Activated CD8-positive, alpha-beta memory T cell treated with anti-CD3 and anti-CD28 coated beads, Interleukin-2, amount 10 ng/mL, durations not matched to agents 7 days and 5 days (primary cell): ENCODE measurements at places on chromosomes 7 and 10. TPM values are rescaled to one million over a fixed set of nuclear protein-coding genes. Genes with fewer than 3 reads are reported as not detected.
A peak's percentile ranks its signal among the peaks of the same experiment; 100 is the strongest.

DNA sequence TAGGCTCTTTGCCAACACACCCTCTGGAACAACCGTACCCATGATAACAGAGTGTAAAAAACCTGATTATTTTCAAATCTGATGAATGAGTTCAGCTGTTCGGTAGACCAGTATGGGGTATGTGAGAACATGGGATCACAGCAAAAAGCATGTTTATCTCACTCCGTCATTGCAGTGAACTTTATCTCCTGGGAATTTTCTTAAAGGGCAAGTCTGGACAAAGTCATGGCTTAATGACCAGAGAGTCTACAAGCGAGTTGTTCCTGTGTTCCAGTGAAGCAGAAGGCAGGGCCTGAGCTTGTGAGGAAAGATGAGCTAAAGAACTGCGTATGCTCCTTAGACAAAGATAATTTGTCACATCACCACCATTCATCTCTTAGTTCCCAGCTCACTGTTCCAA, 219.7 kb downstream of the TRIL start:
- DNase-seq, result no peak

DNA sequence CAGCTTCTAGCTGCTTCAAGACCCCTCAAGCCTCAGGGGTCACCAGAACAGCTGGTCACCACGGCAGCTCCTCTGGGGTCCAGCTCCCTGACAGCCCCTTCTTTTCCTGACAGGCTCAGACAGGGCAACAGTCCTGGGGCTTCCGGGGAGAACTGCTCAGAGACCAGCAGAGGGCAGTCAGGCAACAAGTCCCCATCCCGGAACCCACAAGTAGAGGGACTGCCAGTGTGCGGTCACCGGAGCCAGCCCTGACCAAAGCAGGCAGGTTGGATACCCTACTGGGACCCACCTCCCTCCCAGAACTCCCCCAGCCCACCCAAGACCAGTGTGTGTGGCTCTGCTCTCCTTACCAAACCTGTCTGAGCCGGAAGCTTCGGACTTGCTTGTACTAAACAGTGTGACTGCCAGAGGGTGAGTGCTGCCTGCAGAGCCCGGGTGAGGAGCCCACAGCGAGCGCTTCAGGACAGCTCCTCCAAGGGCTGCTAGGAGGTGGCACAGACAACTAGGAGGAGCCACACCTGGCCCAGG, 40.3 kb downstream of the YKT6 start:
- peak; percentile 75 for DNase-seq

DNA sequence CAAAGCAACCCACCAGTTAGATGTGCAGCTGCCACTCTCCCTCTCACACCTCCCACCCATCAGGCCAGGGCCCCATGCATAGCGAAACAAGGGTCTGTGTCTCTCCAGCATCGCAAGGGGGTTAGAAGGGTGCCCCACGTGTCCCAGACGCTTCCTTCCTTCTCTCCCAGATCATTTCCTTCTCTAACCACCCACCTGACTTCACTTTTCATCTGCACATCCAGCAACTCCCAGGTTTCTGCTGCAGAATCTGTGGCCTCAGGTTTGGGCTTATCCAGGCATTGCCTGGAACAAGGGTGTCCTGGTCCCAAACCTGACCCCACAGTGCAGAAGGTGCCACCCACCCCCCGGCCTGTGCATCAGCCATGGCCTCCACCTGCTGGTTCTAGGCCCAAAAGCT, 14.4 kb downstream of the PDIA4 start:
- no peak for DNase-seq

GRCh38 chr10:93707623-93708022, 5.2 kb upstream of the FRA10AC1 start:
- no peak for DNase-seq

The DKK1 gene
- total RNA-seq, result not detected

GRCh38 chr10:116636976-116637375, 16.2 kb downstream of the PNLIPRP2 start:
- no peak for DNase-seq

- peak; percentile 71 for DNase-seq
Measured at GRCh38 chr10:24706479-24707118, 17.1 kb downstream of the ARHGAP21 start.

GRCh38 chr10:13961097-13961496, 369.6 kb downstream of the FRMD4A start:
- DNase-seq, result no peak

- DNase-seq, result no peak
Measured at GRCh38 chr10:77160679-77161078, 476.9 kb downstream of the KCNMA1 start.

DNA sequence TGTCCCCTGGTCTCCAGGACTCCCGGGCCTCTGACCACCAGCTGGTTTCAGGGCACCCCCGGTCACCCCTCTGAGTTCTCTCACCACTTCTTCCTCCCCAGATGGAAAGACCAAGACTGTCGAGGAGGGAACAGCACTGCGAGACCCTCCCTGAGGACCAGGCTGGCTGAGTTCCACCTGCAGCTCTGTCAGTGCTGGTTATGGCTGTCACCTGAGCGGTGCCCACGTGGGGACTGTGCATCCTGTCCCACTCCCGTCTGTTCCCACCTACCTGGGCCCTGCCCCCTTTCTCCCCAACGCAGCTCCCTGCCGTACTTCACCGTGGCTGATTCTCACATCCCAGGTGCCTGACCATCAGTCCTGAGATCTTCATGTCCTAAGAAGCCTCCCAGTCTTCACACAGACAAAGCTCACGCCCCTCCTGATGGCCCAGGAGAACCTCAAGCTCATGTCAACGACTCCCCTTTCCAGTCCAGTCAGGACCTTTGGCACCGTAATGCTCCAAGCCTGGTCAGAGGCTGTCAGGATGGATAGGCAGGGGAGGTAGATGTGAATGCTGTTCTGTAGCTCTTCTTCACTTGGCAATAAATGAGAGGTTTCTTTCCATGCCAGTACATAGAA, 159.7 kb downstream of the USP6NL start:
- no peak for DNase-seq

DNA sequence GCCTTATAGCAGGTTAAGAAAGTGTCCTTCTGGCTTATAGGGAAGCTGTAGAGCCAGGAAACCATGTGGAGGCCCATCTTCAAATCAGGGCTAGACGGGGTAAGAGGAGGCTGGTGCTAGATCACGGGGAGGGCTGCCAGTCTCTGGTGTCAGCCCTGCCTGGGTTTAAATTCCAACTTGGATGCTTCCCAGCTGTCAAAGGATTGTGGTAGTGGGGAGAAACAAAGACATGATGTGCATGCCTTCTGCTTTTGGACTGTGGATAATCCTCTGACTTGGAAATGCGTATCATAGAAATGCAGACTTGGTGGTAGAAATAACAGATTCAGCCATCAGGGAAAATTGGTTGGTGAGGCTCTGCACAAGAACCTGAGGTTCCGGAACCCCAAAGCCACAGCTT, 325.6 kb downstream of the PHTF2 start:
- no peak for DNase-seq

GRCh38 chr7:140081774-140082425, 19.1 kb upstream of the PARP12 start:
- DNase-seq, result no peak

The KCND2 gene
- total RNA-seq, result not detected

GRCh38 chr7:130672146-130672545, 3.6 kb upstream of the COPG2 start:
- DNase-seq, result no peak

DNA sequence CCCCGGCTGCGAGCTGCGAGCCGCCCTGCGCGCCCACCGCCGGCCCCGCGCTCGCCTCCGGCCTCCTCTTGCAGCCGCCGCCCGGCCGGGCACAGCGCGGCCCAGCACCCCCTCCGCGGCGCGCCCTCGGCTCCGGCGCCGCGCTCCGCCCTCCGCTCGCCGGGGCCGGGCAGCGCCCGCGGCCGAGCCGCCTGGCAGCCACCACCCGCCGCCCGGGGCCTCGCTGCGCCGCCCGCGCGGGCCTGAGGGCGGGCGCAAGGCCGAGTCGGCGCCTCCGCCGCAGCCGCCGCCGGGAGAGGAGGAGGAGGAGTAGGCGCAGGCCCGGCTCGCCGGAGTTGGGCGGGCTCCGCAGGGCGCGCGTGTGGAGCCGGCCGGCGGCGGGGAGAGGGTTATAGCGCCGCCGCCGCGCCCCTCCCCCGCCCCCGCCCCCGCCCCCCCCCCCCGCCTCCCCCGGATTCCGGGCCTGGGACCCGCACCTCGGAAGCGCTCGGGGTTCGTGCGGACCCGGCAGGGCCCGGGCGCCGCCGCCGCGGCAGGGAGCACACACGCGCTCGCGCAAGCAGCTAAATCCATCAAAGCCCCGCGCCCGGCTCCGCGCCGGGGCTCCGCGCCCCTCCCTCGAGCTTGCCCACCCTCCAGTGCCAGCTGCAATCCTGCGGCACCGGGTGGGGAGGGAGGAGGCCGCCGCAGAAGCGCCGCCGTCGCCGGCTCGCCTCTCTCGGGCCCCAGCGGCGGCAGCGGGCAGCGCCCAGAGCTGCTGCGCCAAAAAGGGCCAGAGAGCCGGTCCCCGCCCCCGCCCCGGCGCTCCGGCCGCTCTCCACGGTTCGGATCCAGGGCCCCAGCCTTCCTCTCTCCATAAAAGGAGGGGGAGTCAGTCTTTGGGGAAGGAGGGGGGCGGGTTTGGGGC, at the start of gene PDGFA:
PDGFA (minus strand) TSS at position 363 of the 907 bp plus-strand sequence. CDS start 845 bp downstream, outside the sequence.
- no peak for DNase-seq

DNA sequence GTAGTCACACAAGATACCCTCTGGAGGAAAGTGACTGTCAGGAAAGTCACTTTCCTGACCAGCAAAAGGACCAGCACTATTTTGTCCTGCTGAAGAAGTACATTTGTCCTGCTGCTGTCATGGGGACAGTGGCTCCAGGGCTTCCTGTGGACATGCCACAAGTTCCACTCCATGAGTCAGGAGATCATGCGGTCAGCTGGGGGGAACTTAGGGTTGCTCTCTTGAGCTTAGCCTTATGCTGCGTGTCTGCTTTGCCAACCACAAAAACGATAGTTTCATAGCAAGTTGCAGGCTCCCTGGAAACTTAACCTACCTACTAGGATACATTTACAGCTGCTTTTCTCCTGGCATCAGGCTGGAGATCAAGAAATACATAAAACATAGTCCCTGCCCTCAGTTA, 19.8 kb upstream of the ALOX5 start:
- no peak for DNase-seq

DNA sequence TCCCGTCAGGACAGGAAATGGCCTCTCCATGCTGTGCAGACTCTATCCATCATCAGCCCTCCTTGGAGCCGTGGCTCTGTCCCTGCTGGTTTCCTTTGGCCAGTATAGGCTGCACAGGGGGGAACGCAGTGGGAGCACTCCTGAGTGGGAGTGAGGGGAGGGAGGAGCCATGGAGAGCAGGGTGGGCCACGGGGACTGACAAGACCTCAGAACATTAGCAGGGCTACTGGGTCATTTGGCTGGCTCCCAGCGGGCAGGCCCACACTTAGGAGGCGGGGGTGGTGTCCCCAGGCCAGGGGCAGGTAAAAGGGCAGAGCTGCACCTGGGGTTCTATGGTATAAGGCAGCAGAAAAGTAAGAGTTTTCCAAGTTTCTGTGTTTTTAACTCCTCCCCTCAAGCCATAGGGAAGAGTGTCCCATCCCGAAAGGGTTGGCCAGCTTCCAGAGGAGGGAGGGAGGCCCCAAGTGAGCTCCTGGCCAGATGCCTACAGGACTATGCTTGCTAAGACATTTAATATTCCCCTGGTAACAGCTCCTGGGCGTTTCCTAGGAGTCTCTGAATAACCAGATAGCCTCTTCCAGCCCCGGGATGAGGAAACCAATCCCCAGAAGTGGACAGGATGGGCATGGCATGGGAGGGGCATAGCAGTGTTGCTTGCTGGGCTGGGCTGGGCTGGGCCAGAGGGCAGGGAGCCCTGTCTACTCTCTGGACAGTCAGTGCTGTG, 5.5 kb upstream of the OPN4 start:
- DNase-seq, result no peak

GRCh38 chr10:98340261-98340939, 72.4 kb upstream of the LOXL4 start:
- DNase-seq, result no peak

- no peak for DNase-seq
Measured at GRCh38 chr10:68096913-68097516, 12.3 kb upstream of the MYPN start.

- DNase-seq, result no peak
Measured at GRCh38 chr7:124785994-124786393, 20.4 kb upstream of the GPR37 start.

DNA sequence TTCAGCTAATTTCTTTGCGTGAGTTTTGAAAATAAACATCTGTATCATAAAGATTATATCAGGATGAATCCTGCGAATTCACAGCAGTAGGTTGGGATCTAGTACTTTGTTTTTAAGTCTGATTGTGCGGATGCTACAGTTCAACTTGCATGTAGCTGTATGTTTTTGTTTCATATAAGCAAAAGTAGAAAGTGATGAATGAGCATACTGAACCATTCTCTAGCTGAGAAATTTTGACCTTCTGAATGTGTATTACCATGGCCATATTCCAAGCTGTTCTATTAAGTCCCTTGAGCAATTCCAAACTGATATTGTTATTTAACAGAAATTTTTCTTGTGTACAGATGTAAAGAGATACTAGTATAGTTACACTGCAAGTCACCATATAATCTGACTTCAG, 358.8 kb upstream of the MEOX2 start:
- no peak for DNase-seq

The FAM237B gene
- total RNA-seq, result not detected

DNA sequence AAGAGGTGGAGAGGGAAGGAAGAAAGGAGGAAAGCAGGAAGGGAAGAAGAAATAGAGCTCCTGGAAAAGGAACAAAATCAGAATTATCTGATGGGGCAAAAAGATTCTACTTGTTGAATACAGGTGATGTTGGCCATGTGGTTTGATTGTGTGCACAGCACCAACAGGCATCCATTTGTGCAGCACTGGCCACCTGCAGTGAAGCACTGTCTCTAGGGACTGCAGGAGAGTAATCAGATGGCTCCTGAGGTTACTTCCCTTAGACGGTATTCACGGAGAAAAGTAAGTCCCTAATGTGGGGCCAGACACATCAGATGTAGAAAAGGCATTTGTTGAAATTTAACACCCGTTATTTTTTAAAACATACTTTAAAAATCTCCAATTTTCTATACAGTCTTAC, 135.3 kb upstream of the VIPR2 start:
- DNase-seq, result no peak

DNA sequence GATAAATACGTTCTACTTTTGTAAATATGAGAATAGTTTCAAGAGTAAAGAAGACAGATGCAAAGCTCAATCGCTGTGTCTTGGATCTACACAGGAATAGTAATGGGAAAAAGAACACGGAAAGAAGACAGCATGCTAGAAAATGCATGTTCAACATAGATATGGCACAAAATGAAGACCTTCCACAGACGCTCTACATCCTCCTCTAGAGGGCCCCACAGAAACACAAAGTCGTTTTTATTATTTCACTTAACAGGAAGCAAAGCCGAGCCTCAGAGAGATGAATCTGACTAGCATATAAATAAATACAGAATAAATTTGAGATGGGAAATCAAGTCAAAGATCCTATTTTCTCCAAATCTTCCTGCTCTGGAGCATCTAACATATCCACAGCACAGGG, 292.6 kb downstream of the PARD3 start:
- no peak for DNase-seq

GRCh38 chr7:158322616-158323530, 264.8 kb downstream of the PTPRN2 start:
- DNase-seq, result no peak

GRCh38 chr7:131649879-131650278, 93.5 kb upstream of the PODXL start:
- no peak for DNase-seq
